Stimulated activated CD8-positive, alpha-beta memory T cell treated with anti-CD3 and anti-CD28 coated beads, Interleukin-15, amount 100 ng/mL, for 4 hours (primary cell): ENCODE measurements at places on chromosomes 6 and 20.

DNA sequence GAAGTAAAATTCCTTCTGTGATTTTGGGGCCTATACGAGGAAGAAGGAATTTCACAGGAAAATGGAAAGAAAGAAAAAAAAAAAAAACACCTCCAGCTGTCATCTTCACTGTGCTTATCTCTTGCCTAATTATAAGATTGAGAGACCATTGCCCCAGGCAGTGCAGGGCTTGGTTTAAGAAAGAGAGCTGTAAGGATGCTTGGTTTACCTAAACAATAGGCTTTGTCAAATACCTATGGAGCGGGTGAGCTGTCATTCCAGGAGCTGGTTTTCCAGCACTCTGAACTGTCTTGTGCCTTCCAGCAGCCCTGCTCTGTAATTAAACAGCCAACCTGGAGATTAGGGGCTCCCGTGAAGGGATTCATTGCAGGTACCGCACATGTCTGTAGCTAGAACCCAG lies 137.8 kb downstream of the EDN3 start:
- DNase-seq = no peak

DNA sequence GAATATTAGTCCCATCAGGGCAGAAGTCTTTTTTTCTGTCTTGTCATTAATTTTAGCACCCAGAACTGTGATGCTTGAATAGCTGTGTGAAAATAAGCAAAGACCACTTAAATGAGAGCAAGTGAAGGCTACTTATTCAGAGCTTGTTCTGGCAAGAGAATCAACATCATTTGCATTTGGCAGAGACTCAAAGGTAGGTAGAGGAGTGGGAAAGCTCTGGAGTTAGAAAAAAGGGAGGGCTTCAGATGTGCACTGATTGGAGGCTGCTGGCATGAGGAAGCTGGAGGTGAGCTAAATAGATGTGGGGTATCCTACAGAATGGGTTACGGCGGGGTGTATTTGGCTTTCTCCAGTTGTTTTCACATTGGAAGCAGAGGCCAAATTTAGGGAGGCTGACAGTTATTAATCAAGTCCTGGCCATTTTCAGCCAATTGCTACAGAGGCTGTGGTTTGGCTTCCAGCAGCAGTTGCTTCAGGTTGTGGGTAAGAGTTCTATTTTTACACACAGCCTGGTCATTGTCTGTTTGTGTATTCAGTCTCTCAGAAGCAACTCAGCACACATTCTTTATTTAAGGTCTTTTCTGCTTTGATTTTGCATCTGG lies 254.3 kb downstream of the BTBD3 start:
- DNase-seq = no peak

DNA sequence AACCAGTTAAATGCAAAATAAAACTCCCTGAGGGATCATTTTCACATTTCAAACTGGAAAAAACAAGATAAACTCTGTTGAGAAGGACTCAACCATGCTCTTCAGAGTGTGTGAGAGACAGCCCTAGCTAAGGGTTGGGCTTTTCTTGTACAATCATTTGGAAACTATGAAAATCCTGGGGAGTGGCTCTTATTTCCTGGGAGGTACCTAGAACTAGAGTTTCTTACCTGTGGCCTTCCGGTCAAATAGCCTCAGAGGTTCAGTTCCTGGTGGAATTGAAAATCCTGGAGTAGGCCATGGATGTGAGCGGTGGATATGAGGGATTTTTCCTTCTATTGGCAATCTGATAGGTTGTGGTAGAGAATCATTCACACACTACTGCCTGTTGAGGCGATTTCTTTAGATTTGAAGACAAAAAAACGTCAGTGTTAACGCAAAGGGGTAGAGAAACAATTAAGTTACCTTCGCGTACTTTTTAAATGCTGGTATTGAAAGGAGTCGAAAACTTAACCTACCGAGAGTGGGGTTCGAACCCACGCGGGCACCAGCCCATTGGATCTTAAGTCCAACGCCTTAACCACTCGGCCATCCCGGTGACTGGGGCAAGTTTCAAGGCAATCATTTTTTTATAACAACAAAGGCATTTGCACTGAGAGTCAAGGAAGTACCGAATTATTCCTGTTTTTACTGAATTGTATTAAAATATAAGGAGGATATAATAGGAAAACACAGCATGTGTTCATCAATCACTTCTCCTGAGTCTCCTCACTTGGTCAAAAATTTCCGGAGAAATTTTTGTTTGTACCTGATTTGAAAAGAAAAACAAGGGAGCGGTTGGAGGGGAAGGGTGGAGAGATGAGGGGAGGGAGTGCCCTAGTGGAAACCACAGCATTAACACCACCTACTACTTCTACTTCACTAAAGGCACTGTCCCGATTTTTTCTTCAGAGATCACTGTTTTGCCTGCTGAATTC lies 191.3 kb downstream of the OR2B2 start:
- no peak for DNase-seq

DNA sequence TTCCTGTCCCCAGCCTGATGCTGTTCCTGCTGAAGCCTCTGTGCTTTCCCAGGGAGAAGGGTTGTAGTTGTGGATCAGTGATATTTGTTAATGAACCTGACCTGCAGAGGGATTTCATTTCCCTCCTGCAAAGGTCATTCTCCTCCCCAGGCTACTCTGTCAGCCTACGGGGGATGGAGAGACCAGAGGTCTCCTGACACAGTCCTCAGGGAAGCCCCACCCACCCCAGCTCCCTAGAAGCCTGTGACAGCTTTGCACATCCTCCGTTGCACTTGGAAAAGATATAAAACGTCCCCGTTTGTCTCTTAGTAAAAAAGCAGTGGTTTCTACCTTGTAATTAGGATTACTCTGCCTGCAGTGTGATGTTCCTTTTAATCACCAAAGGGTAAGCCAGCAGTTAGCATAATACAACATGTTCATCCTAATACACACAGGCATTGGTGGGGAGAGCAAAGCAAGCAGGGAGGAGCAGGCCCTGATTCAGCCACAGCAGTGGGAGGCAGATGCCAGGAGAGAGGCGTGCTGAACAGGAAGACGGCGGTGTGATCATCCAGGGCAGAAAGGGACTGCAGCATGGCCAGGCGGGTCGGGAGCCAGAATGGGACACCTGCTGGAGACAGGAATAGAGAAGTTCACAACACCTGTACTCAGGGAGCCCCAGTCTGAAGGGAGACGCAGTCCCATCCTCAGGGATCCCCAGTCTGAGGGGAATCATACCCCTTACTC lies 293.5 kb downstream of the LRFN2 start:
- DNase-seq = no peak

DNA sequence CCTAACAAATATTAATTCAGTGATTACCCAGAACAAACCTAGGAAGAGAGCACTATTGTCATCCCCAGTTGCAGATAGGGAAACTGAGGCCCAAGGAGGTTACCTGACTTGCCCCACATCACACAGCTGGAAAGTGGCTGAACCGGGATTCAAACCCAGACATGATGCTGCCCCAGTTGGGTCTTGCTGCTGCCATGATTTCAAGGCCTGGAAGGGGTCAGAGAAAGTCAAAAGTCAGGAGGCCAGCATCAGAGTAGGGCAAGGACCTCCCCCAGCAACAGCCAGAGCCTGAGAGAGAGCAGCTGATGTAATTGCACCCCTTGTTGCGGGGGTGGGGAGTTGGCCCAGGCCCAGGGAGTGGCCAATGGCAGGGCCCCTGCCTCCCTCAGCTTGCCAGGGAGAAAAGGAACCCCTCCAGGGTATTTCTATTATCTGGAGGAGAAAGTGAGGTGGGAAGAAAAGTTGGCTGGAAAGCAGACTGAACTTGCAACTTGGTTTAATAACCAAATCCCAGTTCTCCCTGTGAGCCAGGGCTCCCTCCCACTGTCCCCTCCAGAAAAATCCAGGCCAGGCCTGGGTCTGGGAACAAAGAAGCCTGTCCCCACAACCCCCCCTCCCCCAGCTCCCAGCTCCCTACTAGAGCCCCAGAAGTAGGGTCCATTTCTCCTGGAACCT lies 83.6 kb downstream of the MRPL14 start:
- DNase-seq = no peak

DNA sequence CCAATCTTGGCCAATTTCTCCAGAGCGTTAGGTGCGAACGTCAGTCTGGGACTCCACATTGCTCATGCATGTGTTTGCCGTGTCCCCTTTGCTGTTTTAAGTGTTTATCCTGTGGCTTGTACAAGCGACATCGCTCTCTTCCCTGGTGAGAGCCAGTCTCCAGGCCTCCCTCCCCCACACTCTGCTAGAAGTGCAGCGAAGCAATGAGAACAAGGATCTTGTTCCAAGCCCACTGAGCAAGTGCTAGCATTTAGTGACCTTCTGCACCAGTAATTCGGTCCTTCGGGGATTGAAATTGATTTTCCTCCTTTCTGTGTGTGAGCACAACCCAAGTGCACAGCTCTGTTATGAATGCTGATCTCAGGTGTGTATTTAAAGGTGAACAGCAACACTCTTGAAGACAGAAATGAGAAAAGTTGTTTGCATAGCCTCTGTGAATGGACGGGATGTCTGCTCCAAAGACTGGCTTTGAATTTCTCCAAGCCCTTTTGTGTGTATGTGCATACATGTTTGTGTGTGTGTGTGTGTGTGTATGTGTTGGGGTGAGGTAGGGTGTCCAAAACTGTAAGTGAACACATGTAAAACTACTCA lies 29.0 kb downstream of the CD83 start:
- DNase-seq = no peak

GRCh38 chr6:55528624-55529023 lies 50.4 kb downstream of the HMGCLL1 start:
- no peak for DNase-seq

DNA sequence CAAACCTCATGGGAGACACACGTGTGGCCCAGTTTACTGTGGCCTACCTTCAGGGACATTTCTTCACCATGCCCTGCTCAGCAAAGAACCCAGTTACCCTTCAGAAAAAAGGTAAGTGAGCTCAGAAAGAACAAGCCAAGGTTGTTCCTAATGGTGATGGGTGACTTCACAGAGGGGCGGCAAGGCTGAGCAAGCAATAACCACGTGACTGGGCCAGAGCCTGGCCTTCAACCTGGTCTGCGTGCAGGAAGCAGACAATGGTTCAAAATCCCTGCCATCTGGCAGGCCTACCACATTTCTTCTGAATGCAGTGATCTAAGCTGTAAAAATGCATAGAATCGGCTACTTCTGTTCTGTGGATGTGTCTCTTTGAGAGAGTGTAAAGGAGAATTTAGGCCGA lies 115.5 kb upstream of the CST7 start:
- no peak for DNase-seq
